Activated T-helper 9 cell treated with anti-CD3 and anti-CD28 coated beads, Interleukin-2, amount 50 U/mL, for 16 hours (primary cell): ENCODE measurements at places on chromosomes 12 and 14.

GRCh38 chr12:28248555-28249145, 58.4 kb downstream of the CCDC91 start:
- no peak for DNase-seq

- no peak for DNase-seq
Observed at GRCh38 chr12:19316425-19316824, 122.9 kb upstream of the AEBP2 start.

- no peak for DNase-seq
Observed at GRCh38 chr12:116060764-116061163, 216.7 kb downstream of the MED13L start.

DNA sequence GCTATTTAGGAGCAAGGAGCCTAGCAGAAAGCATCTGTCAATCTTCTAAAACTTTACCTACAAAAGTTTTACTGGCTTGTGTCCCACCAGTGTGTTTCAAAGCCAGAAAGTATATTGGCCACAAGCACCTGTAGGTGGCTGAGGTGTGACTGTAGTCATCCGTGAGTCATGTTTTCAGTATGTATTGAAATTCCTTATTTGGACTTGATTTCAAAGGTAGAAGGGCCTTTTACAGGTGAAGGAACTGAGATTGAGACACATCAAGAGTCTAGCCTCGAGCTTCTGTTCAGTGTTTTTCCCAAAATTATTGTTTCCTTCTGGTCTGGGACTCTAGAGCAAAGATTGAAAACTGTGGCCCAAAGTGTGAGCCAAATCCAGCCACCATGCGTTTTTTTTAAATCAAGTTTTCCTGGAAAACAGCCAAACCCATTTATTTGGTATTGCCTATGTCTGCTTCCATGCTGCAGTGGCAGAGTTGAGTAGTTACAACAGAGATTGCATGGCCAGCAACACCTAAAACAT, 195.3 kb upstream of the BCL2L14 start:
- peak; percentile 13 for DNase-seq

GRCh38 chr12:111488798-111489197, 83.1 kb downstream of the SH2B3 start:
- DNase-seq = no peak

- no peak for DNase-seq
Observed at GRCh38 chr14:37434867-37435266, 160.2 kb downstream of the FOXA1 start.

GRCh38 chr12:18882690-18883089, 144.8 kb downstream of the CAPZA3 start:
- no peak for DNase-seq

GRCh38 chr12:120006258-120006975, 17.4 kb downstream of the BICDL1 start:
- DNase-seq = no peak

DNA sequence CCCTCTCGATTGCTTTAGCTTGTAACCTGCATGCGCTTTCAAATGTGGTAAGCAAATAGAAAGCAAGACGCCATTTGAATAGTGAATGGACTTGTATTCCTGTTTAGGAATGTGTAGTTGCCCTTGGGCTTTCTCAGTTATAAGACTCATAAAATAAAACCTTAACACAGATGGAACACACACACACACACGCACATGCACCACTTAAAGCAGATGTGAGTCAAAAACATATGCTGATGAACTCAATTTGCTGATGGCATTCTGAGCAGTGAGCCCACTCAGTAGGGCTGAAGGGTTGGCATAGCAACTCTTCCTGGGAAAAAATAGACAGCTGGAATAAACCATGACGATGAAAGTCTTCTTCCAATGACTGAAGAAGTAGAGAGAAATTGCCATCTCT, 360.5 kb downstream of the APAF1 start:
- DNase-seq = no peak

- no peak for DNase-seq
Observed at GRCh38 chr12:59736786-59737185, 141.0 kb downstream of the SLC16A7 start.

DNA sequence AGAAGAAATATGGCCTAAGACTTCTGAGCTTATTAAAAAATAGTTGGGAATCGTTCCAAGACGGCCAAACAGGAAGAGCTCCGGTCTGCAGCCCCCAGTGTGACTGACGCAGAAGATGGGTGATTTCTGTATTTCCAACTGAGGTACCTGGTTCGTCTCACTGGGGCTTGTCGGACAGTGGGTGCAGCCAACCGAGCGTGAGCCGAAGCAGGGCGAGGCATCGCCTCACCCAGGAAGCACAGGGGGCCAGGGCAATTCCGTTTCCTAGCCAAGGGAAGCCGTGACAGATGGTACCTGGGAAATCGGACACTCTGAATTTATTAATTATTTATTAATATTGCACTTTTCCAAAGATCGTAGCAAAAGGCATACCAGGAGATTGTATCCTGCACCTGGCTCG, 857.8 kb downstream of the C12orf50 start:
- DNase-seq = no peak

DNA sequence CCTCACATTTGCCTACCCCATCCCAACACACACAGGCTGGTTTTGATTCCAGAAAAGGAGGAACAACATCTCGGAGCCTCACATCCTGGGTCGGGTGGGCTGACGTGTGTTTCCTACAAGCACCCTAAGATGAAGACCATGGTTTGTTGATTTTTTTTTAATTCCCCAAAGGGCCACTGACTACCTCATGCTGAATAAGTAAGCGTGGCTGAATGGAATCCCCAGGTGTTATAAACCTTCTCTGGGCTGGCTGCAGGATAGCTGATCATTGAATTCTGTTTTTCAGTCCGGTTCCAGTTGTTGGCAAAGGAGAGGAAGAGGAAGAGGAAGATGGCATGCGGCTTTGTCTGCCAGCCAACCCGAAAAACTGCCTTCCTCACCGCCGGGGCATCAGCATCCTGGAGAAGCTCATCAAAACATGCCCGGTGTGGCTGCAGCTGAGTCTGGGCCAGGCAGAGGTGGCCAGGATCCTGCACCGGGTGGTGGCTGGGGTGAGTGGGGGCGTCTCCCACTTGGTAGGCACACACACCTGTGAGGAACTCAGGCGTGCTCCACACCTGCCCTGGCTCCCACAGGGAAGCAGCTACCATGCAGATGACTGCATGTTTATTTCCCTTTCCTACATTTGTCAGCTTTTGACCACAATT, 42.0 kb downstream of the RIN3 start:
- no peak for DNase-seq

DNA sequence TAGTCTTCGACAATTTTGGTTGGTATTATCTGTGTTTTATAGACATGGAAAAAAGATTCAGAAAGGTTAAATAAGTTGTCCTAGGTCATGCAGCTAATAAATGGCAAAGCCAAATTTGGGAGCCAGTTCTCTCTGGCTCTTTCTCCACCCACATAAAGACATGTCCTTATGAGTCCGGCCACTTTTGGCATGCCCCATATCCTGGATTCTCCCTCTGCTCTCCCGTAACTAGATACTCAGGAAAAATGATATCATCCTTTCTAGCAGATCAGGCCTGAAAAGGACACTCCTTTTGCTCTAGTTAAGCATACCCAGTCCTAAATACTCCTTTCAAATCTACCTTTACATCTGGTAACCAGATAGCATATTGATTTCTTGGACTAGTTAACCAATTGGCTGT, 64.4 kb downstream of the TTLL5 start:
- DNase-seq = no peak

DNA sequence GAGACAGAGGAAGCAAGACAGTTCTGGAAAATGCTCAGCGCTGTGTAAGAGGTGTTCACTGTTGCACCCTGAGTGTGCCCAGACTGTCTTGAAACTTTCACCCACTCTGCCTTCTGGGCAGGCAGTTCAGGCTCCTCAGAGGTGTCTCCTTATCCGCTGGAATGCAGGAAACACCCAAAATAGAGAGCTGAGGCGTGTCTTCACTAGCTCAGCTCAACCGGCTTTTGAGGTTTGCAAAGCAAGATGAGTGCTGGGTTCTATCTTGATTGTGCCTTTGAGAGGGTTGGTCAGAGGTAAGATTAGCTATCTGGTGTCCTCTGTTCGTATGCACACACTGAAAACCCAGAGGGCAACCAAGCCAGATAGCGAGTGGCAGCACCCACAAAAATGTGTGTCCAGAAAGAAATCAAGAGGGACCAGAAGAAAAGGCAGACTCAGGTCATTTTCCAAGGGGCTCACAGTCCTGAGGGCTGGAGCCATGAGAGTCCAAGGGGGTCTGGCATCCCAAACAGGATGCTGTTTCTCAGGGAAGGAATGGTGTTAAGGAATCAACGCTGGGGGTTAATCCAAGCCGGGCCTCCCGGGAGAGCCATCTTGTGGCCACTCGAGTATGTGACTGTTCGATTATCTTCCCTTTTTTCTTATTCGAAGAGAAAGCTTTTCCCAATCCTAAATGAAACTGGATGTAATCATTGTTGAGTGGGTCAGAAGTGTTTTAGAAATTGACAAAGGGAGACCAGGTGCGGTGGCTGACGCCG, 47.1 kb downstream of the TBX3 start:
- DNase-seq = no peak

DNA sequence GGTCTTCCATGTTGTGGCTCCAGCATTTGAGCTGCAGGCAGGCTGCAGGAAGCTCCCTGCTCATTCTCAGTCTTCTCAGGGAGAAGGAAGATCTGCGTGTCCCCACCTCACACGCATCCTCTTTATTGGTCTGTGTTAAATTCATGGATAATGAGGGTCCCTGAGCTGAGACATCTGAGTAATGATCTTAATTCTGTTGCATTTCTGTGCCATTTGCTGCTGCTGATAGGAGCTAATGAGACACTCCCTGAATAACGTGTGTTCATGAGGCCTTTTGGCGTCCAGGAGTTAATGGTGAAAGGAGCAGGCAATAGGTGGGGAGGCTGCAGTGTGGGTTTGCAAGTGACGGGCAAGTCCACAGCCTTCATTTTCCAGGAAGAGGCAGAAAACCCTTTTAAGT, 46.6 kb upstream of the OAS1 start:
- DNase-seq = no peak

GRCh38 chr12:71780237-71780822, 25.7 kb downstream of the RAB21 start:
- DNase-seq = peak; percentile 14

DNA sequence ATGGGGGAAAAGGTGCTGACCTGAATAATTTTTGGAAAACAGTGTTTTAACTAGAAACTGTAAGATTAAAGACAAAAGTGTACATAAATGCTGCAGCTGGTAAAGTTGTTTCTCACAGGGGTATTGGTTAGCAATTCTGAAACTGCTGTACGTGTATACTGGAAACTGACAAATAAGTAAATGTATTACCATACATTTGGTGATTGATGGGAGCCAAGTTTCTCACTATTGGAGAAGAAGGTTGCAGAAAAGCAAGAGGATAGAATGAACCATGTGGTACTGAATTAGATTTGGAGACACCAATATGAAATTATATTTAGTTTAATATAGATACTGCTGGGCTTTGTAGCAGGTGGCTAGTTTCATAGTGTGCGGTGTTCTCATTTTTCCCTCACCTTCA, 19.6 kb upstream of the FBXO33 start:
- no peak for DNase-seq

DNA sequence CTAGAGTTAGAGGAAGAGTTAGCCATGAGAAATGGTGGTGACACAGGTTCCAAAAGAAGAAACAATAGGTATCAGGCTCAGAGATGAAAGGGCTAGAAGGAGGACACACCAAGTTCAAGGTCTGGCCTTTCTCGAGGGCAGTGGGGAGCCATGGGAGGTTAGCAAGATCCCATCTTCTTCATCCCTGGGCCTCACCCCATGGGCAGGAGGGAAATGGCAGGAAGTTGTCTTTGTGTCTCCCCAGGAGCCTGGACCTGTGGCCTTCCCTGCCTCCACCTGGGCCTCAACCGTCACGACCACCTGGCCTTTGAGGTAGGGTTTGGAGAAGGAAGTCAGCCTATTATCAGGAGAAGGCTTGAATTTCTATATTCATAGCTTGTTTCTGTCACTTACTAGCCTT, 5.8 kb upstream of the AQP2 start:
- no peak for DNase-seq

- peak; percentile 4 for DNase-seq
Observed at GRCh38 chr12:12803186-12803585, 10.0 kb upstream of the DDX47 start.

GRCh38 chr12:74598819-74599218, 61.2 kb downstream of the ATXN7L3B start:
- DNase-seq = no peak

GRCh38 chr12:52215587-52216031, 17.4 kb upstream of the KRT7 start:
- DNase-seq = no peak

GRCh38 chr14:68085742-68086141, 266.2 kb downstream of the RAD51B start:
- DNase-seq = no peak

DNA sequence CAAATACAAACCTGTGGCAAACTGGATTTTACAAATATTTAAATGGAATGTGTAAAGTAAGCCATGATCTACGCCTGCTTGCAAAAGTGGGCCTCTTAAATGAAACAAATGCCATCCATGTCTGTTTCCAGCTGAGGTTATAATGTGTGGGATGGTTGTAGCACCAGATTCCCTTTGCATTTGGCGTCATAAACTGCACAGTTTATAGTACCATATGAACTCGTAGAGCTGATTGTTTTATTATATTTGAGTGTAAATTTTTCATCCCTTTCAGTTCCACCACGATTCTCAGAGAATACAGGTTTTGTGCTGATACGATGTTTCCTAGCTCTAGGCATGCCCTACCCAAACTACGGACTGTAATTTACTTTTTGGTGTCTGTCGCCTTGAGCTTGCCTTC, 374.9 kb downstream of the EGLN3 start:
- no peak for DNase-seq

DNA sequence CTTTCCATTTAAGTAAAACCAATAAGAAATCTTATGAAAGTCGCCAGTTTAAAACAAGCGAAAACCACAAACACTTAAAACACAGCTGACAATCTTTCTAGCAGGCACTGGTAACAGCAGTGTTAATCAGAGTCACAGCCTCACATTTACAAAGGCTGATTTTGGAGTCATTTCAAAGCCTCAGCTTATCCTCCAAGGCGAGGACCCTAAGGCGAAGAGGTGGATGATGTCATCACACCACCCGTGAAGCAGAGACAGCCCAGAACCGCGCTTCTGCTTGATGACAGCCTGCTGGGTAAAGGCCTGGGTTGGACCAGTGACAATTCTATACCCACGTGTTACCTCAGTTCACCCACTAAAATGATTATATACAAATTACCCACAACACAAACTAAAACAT, 10.1 kb downstream of the GOLGA3 start:
- DNase-seq = no peak

DNA sequence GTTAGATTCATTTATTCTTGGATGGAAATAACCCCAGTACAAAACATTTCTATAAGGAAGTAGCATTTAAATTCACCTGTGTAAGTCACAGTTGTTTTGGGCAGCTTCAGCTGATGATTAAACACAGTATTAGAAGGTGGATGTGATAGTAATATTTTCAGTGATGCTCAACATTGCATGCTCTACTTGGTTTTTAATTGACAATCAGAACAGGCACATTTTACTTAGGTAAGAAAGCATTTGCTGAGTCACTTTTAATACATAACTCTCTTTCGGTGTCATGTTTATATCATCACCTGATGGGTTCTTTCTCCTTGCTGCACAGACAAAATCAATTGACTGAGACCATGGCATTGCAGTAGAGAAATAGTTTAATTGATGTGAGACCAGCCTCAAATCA, 80.7 kb downstream of the CMAS start:
- no peak for DNase-seq

- DNase-seq = no peak
Observed at GRCh38 chr12:89192429-89192828, 159.9 kb downstream of the DUSP6 start.

- no peak for DNase-seq
Observed at GRCh38 chr12:4450551-4451112, 5.0 kb upstream of the FGF6 start.
